ENCODE measurements at places on chromosomes 1 and 21.

DNA sequence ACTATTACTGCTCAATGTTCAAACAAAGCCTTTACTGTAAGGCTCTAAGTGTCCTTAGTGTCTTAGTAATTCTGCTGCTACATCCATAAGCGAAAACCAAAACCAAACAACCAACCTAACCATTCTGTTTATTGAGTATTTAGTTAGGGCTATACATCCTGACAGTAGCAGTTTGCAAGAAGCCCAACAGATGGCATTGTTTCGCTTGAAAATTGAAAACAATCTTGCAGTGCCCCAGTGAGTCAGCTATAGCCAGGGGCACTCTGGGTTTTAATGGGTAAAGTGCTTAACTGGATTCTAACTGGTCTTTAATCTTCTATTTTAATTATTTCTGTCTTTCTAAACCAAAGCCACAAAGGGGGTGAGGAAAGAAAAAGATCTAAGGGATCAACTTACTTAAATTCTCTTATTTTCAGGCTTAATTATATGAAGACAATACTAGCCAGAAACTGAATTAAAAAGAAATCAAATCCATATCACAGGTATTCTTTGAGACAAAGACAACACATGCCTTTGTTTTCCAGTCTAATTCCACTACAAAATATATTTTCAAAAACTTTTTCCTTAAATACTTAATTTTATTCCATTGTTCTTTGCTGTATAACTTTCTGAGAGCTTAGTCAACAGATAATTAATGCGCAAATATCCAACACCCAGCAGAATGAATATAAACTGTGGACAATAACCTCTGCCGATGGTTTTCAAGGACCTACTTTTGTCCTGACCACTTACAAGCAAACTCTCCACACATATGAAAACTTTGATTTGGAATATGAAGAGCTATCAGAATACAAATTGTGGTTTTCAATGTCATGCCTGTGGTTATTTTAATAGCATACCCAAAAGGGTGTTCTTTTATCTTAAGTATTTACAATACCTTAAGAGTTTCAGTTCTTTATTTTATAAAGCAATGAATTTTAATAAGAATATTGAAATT, 15.2 kb downstream of the POGZ start:
- DNase-seq, result peak; percentile 73

DNA sequence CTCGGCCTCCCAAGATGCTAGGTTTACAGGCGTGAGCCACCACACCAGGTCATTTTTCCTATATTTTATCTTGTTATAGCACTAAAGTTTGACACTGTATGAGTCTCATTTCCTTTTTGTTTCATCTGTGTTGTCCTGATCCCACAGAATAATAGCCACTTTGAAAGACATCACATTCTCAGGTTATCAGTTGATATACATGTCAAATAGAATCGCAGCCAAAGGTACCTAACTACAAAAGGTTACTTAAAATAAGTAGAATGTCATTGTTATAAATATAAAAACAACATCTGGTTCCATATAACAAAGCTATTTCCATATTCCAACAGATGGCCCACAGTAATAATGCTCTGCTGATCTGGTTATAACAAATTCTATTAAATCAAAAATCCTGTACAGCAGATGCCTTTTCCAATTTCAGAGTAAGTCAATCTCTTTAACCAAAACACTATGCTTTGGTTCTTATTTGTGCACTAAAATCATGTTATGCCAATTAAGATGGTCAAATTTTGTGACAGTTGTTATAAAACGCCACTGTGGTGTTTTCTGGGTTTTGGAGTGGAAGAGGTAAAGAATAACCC, 6.0 kb downstream of the FOXJ3 start:
- no peak for DNase-seq

- DNase-seq, result no peak
Measured at GRCh38 chr1:66556161-66556611, 22.2 kb downstream of the SGIP1 start.

- DNase-seq, result no peak
Measured at GRCh38 chr1:241615043-241615974, 24.9 kb downstream of the CHML start.

DNA sequence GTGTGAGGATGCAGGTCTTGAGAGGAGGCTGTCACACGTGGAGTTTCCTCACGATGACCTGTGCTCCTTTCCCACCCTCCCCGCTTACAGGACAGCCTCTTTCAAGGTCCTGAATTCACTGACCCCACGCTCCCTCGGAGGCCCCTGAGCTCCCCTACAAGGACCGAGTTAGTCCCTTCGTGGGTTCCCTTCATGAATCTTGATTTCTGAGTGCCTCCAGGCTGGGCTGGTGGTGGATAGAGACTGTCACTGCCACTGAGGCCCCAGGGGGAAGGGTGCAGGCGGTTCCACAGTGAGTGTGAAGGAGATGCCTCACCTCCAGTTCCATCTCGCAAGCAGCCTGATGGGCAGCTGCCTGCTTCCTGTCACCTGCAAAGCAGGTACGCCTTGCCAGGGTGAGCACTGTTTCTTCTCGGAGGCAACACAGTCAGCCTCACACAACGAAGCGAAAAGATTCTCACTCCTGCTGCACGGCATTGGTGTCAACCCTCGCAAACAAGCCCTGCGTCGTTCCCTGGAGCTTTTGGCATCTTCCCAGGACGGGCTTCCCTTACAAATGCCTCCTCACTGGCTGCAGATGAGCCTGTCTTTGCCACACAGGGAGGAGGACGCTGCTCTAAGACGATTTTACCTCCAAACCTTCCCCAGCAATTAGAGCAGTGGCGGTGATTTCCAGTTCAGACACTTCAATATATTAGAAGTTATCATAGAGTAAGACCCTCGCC, 26.7 kb upstream of the PCP4 start:
- no peak for DNase-seq

DNA sequence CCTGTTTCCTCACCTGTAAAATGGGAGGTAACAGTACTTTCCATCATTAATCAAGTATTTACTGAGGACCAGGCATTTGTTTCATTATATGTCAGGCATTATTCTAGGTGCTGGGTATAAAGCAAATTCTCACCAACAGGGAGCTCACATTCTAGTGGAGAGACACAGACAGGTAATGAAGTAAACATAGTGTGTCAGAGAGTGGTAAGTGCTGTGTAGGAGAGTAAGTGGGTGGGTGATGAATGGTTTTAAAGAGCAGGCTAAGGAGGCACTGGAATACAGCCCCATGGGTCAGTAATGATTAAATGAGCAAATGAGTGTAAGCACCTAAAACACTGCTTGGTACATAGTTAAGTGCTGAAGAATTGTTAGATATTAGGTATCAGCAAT, 60.4 kb downstream of the DNTTIP2 start:
- DNase-seq, result no peak

DNA sequence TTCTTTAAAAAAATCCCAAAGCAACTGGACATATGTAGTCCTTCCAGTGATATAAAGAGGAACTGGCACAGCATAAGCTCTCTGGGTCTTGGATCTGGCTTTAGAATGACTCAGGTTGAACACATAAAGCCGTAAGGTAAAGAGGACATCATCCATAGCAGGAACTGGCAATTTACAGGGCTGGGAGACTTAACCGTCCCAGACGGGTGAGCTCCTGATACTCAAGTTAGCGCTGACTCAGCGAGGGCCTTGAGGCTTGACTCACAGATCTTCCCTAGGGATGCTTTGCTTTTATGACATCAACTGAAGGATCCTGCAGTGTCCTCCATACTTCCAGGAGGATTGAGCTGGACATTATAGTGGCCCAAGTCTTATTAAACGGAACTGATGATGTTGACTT, 154.1 kb downstream of the CLIC6 start:
- peak; percentile 68 for DNase-seq

- DNase-seq, result peak; percentile 8
Measured at GRCh38 chr1:178408871-178409270, 87.9 kb downstream of the CLEC20A start.

GRCh38 chr1:241272828-241273227, 84.2 kb downstream of the RGS7 start:
- no peak for DNase-seq

- DNase-seq, result no peak
Measured at GRCh38 chr1:59903141-59903754, 23.3 kb downstream of the CYP2J2 start.

DNA sequence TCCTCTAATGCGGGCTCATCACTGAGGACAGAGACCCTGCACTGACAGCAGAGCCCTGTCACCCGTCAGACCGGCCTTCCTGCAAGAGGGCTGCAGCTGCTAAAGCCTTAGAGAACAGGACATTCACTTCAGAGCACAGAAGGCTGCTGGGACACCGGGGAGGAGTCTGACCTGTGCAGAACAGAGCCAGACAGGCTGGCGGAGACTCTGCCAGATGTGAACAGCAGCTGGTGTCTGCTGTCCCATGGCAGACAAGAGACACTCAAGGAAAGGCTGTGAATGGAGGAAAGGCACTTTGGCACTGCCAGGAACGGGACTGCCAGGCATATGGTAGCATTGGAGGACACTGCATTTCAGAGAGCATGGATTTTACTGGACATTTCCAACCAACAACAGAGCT, 21.4 kb downstream of the MRAP start:
- DNase-seq, result no peak

DNA sequence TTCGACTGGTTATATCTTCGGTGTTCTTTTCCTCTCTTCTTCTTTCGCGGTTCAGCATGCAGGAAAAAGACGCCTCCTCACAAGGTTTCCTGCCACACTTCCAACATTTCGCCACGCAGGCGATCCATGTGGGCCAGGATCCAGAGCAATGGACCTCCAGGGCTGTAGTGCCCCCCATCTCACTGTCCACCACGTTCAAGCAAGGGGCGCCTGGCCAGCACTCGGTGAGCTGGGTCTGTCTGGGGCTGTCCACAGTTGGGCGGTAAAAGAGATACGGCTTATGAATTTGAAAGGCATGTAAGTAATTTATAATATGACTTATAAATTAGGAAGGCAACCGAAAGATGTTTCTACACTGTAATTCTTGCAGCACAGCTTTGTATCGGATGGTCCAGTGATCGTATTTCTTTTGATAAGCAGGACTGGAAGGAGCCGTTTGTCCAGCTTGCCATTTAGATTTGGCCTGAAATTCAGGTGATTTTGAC, 334 bp downstream of the CTH start:
- no peak for DNase-seq

- DNase-seq, result no peak
Measured at GRCh38 chr21:25925936-25926335, 191.2 kb downstream of the GABPA start.

DNA sequence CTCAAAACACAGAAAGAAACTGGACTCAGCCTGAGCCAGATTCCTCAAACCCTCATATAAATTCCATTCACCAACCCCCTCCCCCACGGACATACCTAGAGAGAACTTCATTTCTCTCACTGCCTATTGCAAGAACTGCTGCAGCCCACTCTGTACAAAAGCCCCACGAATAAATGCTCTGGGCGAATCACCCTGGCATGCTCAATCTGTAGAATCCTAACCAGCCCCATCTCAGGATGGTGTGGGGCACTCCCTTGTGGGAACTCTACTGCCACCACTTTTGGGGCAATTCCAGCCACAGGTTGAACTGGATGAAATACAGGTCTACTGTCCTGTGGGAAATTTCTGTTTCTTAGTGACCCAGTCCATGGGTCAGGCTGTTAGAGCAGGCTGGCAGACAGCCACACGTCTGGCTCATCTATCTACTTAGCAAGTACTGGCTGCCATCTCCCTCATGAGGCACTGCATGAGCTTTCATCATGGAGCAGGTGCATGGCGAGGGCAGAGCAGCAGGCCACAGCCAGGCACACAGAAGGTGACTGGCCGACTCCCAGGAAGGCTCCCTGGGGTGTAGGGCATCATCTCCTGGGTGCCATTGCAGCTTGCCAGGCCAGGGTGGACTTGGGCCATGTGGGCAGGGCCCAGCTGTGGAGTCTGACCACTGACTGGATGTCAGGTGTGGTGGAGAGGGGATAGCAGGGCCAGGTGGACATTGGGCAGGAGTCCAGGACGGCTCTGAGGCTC, 1.6 kb upstream of the C1orf35 start:
- DNase-seq, result no peak

DNA sequence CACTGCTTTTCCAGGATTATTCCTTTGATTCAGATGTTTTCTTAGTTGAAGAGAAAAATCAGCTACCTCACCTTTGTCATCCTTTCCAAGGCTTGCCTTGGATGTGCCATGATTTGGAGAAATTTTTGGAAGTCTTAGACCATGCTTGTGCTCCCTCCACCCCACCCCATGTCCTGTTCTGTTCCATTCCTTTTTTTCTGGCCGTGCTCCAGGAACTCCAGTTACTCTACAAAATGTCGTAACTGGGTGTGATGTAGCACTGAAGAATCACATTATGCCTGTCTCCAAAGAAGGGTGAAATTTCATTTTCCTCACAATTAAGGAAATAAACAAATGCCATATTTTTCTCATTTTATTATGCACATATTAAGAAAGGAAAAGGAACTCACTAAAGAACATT, 217.8 kb upstream of the ZRANB2 start:
- DNase-seq, result peak; percentile 13

DNA sequence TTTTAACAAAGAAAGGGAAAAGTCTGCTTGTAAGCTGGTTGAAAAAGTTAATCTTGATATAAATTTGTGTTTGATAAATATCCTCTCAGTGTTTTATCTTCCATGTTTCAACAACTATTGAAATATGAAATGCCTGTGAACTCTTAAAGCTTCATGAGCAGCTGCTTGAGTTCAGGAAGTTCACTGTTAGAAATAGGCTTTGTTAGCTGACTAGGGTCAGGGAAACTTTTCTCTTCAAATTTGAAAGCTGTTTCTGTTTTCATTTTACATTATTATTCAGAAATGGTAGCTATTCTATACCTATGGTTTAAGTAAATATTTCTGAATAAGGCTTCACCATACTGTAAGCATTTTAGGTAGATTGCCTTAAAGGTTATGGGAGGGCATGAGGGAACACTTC, 191.7 kb downstream of the HS2ST1 start:
- no peak for DNase-seq

All from fibroblast of skin of abdomen (primary cell).